ENCODE measurements at places on chromosomes 2 and 18. TPM values are rescaled to one million over a fixed set of nuclear protein-coding genes. Genes with fewer than 3 reads are reported as not detected.

The SOX11 gene
- not detected for total RNA-seq

The PLEK gene
- 4.4 TPM for total RNA-seq

The GAD1 gene
- not detected for total RNA-seq

The CPO gene
- total RNA-seq = not detected

DNA sequence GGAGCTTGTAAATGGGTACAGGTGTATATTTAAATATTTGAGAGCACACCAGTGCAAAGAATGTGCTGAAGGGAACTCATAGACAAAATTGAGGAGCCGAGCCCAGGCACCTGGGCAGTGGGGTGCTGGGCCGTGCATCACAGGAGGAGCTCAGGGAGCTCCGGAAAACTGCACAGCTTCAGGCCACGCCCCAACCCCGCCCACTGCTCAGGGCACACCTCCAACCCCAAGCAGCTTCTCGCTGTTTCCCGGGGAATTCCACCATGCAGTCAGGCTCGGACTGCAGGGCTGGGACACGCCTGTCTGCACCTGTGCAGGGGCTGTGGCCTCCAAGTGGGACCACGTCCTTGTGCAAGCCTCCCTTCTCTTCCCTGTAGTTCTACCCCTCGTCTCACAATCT lies 243.0 kb downstream of the HDAC4 start:
- no peak for DNase-seq

GRCh38 chr2:69065735-69066336 lies 52.9 kb downstream of the ANTXR1 start:
- DNase-seq = no peak

GRCh38 chr2:118731413-118731812 lies 116.0 kb downstream of the EN1 start:
- DNase-seq = no peak

DNA sequence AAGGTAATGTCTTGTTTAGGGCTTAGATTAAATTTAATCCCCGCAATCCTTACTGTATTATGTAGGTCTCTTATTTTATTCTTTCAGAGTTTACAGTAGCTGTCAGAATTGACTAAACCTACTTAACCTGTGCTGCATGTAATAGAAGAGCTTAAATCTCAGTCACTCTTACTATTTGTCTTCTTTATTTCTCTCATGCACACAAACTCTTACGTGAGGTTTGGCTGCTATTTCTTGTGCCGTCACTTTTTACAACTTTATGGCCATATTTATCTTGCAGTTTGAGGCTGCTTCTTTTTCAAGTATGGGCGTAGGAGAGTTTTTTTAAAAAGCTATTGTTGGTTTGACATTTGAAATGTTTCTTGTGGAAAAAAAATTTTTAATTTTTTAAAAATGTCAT lies 12.0 kb downstream of the DNAJC10 start:
- no peak for DNase-seq

DNA sequence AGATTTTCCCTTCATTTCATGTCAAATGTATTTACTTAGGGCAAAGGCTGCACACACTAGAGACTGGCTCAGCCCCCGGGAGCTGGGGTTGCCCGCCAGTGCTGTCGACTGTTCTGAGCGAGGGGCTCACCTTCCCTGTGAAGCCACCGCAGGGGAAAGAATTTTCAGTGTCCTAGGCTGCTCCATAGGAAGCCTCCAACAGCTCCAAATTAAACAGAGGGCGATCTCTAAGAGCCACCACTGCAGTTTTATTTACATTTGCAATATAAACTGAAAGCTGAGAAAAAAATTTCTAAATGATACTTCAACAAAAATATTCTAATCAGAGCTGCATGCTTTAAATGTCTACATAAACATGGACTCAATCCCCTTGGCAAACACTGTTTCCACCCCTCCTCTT lies 54.0 kb downstream of the UXS1 start:
- no peak for DNase-seq

DNA sequence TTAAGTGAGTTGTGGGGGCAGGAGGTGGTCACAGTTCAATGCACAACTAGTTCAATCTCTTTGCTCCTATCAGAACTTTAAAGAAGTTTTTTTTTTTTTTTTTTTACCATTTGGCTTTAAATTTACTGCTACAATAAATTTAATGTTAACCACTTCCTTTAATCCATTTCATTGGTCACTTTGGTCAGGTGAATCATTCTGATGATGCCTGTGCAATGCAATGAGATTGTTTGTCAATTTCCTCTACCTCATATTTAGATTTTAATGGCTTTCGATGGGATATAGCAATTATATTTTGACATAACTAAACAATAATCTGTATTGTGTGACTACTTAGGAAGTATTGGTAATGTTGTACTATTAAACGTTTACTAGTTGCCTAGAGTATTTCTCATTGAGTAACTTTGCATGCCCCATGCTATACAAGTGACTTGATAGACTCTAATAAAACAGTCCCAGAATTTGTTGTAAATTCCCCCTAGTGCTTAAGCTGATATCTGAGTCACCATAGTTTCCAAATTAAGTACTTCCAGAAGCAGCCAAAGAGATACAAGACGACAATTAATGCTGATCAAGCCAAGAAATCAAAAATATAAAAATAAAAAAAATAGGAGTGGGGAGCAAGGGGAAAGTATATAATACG lies 52.9 kb upstream of the SERPINB2 start:
- no peak for DNase-seq

DNA sequence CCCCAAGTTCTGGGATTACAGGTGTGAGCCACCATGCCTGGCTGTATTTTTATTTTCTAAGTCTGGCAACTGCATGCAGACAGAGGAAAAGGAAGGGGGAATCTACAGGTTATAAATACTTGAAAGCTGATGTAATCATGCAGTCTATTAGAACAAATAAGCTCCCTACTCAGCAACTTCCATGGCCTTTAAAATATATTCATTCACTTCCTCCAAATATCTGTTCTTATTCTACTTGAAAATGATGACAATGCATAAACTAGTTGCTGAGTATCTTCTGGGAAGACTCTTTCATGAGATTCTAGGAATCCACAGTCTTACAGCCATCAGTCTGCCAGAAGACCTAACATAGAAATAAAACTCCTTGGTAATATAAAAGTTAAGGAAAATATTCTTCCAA lies 66.9 kb upstream of the NCKAP5 start:
- no peak for DNase-seq

GRCh38 chr2:99398303-99398702 lies 61.1 kb downstream of the EIF5B start:
- DNase-seq = no peak

DNA sequence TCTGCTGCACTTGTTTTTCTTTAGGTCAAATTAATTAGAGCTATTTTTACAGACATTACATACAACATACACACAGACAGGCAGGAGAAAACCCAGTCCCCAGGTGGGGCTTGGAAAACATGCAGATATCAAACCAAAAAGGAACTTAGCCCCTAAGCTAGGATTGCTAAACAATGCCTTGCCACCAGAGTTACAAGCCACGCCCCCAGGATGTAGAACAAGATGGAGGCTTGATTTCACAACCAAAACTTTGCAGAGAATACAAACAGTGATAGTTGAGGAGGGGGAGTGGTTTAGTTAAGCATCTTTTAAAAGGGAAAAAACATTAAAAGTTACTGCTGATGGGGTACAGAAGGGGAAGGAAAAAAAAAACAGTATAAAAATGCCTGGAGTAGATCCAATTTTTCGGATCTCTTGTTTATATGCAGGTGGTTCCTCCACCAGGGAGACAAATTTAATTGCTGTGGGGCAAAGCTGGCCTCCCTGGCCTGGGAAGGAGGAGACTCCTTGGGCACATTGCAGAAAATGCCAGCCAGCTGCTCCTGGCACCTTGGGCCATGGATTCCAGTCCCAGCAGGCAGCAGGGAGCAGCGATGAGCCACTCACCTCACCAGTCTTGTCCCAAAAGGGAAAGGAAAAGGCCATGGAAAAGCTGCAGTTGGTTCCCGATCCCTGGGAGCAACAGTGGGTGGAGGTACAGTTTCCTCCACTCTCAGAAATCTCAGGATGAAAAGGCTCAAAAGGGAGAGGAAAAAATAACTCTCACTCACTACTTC lies 348.4 kb upstream of the REG3G start:
- no peak for DNase-seq

- no peak for DNase-seq
These were observed 99.0 kb downstream of the EPB41L3 start for GRCh38 chr18:5444847-5445246.

GRCh38 chr2:187509667-187510417 lies 44.4 kb downstream of the TFPI start:
- no peak for DNase-seq

GRCh38 chr18:77063260-77063659 lies 69.3 kb downstream of the MBP start:
- no peak for DNase-seq

DNA sequence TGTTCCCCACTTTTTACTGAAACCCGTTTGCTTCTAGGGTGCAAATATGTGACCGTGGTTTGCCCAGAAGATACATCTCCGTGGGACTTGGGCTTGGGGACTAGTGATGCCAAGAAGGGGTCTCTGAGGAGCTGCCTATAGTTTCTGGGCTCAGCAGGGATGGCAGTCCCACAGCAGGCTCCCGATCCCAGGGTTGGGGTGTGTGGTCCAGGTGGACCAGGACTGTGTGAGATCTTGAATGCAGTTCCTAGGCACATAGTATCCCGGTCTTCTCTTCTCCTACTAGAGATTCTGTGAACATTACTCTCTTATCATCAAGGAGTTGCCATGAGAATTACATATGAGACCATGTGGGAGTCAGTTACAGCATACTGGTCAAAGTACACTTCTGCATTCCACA lies 435.8 kb upstream of the SPRED2 start:
- no peak for DNase-seq

DNA sequence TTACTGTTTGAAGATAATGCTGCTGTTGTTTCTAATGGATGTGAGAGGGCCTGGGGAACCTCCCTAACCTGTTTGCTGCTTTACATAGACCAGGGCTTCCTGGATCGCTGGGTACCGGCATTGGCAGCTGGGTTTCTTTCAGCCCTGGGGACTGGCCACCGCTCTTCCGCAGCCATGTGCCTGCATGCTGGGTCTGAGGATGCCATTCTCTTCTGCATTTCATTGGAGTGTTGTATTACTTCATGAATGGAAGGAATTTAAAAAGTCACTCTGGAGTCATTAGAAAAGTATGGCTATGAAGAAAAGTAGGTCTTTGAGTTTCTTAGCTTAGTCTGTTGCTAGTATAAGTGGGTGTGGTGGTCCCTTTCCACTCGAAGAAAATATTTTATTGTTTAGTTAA lies 107.3 kb upstream of the MGAT5 start:
- DNase-seq = no peak

DNA sequence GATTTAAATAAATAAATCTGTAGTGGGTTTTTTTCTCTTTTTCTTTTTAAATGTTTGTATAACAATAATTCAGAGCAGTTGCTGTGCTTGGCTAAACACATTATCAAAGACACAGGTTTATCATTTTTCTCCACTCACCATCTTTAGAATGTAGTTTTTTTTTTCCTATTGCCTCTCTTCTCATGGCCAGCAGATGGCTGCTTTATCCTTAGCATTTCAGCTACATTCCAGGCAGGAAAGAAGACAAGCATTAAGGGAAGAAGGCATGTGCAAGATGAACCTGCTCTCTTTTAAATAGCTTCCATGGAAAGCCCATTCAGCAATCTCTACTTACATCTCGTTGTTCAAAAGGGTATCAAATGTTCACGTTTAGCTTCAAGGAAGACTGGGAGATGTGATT lies 42.6 kb downstream of the ARHGAP15 start:
- no peak for DNase-seq

- no peak for DNase-seq
These were observed 1178.4 kb upstream of the TMEFF2 start for GRCh38 chr2:193373120-193373519.

DNA sequence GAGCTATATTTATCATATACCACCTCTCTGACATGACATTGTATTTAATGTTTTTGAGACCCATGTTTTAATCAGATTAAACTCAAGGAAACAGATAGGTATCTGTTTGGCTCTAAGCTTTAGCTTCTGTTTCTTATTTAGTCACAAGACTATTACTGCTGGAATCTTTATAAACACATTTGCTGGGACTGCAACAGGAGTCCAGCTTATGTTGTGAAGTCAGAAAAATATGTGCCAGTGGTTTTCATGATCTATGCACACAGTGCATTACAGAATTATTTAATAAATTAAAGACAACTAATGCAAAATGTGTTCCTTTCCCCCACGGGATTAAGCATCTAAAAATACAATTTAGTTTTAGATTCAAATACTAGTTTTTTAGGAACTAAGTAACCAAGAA lies 338.9 kb downstream of the ZEB2 start:
- no peak for DNase-seq

Data from vagina (tissue), 2 donors.